ENCODE measurements at places on chromosomes 12 and 14.

DNA sequence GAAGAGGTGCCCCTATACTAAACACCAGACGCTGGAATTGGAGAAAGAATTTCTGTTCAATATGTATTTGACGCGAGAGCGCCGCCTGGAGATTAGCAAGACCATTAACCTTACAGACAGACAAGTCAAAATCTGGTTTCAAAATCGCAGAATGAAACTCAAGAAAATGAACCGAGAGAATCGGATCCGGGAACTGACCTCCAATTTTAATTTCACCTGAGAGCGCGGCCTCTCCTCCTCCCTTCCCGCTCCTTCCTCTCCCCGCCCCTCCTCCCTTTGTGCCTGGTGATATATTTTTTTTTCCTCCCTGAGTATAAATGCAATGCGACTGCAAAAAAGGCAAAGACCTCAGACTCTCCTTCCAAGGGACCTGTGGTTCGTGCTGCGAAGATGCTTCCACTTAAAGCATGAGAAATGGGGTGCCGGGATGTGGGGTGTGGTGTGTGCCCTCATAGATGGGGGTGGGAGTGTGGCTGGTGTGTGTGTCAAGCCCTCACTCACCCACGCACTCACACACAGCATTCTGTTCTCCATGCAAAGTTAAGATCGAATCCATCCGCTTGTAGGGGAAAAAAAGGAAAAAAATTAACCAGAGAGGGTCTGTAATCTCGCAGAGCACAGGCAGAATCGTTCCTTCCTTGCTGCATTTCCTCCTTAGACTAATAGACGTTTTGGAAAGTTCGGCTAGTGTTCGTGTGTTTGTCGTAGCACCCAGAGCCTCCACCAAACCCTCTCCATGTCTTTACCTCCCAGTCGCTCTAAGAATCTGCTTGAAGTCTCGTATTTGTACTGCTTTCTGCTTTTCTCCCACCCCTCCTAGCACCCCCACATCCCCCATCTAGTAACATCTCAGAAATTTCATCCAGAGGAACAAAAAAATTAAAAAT lies 4.5 kb downstream of the HOXC10 start:
- DNase-seq, result no peak

GRCh38 chr12:131893605-131894312 lies 663 bp upstream of the ULK1 start:
- DNase-seq, result no peak

DNA sequence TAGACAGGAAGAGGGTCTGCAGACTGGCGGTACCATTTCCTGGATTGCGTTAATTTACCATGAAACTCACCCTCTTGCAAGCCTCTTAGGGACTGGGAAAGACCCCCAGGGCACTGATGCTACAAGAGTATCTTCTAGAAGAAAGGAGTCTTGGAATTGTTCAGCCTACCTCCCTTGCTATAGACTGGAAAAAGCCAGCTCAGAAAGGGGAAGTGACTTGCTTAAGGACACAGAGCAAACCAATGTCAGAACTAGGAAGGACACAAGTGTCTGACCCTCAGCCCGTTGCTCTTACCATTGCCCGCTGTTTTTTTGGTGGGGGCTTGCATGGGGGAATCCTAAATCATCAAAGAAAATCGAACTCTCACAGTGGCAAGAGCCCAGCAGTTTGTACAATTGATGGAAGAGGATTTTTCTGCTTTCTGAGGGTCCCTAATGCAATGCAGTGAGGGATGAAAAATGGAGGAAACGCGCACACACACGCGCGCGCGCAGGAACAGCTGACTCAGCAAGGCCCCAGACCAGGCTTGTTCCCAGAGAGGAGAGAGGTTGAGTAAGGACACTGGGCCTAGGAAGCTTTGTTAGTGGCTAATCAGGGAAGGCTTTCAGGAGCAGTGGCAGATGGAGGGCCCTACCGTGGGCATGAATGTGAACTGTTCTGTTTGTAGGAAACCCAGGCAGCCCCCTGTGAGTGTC lies 50.9 kb downstream of the RIN3 start:
- no peak for DNase-seq

- DNase-seq, result no peak
Observed at GRCh38 chr12:111359231-111359913, 9.5 kb downstream of the PHETA1 start.

DNA sequence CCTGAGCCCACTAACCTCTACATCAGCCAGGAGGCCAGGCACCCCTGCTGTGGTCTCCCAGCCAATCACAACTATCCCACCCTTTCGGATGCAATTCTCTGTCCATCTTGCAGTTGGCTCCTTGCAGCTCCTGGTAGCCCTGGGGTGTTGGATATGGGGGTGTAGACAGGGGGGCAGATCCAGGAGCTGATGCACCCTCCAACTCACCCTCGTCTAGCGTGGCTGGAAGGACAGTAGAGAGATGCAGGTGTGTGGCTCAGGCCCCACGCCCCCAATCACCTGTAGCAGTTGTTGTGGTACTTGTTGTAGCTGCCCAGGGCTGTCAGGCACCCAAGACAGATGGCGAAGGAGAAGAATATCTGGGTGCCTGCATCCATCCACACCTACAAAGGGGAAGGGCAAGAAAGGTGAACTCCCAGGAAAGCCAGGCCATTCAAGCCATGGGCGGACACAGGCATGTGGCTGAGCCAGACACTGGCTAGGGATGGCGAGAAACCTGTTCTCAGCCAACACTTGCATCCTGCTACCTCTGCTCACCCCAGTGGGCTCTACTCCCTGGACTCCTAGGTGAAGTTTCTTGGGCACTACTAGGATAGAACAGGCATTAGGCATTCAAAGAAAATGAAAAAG lies 13.4 kb upstream of the SLC6A12 start:
- DNase-seq, result no peak

DNA sequence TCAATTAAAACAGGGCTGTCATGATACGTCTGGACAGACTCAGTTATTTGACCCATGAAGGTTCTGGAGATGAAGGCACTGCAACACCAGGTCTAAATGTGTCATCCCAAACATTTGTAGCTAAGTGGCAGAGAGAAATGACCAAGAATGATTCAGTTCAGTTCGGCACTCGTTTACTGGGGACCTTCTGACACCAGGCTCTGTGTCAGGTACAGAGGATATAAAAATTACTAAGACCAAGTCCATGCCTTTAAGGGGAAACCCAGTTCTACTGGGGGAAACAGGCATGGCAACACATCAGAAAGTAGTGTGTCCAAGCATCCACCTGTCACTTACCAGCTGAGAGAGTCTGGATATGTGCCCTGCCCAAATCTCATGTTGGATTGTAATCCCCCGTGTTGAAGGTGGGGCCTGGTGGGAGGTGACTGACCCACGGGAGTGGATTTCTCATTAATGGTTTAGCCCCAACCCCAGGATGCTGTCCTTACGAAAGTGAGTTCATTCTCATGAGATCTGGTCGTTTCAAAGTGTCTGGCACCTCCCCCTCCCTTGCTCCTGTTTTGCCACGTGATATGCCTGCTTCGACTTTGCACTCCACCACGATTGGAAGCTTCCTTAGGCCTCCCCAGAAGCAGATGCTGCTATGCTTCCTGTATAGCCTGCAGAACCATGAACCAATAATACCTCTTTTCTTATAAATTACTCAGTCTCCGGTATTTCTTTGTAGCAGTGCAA lies 41.9 kb upstream of the BCL2L14 start:
- DNase-seq, result no peak

GRCh38 chr12:119235197-119235751 lies 56.5 kb downstream of the HSPB8 start:
- DNase-seq, result no peak

- DNase-seq, result no peak
Observed at GRCh38 chr12:120249875-120250795, 15.4 kb downstream of the PXN start.

GRCh38 chr14:58785701-58786100 lies 147.9 kb downstream of the DACT1 start:
- DNase-seq, result no peak
